ENCODE measurements at places on chromosomes 7 and 10.

GRCh38 chr10:133262696-133263095, 14.0 kb downstream of the ADAM8 start:
- DNase-seq, result no peak

- DNase-seq, result no peak
Observed at GRCh38 chr7:25206765-25207164, 21.5 kb downstream of the NPVF start.

GRCh38 chr7:102326157-102326889, 29.9 kb downstream of the SPDYE6 start:
- DNase-seq, result no peak

- no peak for DNase-seq
Observed at GRCh38 chr10:62666275-62666674, 138.2 kb upstream of the ADO start.

GRCh38 chr7:44539669-44540506, 1.2 kb downstream of the NPC1L1 start:
- no peak for DNase-seq

GRCh38 chr10:52194716-52195115, 119.4 kb upstream of the DKK1 start:
- no peak for DNase-seq

DNA sequence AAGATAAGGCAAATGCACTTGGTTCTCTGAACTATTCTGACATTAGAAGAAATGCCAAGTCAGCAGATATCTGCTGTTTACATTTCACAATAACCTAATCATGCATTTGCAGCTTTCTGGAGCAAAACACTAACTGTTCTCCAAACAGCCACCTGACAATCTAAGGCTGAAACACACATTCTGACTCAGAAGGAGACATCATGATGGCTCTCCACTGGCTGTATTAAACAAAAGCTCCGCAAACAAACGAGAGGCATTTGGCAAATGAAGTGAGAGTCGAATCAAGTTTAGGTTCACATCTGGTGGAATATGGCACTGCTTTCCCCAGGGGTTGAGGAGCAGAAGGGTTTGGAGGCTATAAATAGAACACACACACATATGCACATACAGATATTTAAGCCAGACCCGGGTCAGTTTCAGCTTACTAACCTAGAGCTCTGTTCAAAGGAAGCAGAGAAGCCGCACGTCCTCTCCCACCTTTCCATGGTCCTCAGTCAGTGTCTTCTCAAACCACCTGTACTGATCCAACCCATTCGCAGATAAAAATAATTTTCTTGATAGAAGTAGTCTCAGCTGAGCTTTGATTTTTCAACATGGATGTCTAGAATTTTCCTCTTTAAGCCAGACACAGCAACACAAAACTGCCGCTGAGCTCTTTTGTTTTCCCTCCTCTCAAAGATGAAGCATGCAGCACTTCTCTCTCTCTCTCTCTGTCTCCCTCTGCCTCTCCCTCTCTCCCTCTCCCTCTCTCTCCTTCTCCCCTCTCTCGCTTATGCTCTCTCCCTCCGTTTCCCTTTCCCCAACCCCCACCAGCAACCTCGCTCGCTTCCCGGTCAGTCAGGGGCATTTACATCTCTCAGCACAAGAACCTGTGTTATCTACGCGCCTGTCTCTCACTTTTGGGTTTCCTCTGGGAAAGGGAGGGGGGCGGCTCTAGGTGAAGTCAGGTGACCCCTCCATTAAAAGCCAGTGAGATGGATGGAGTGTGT, 682.8 kb downstream of the MAGI2 start:
- peak; percentile 14 for DNase-seq
